ENCODE measurements at places on chromosomes 12 and 14. TPM values are rescaled to one million over a fixed set of nuclear protein-coding genes. Genes with fewer than 3 reads are reported as not detected.

Gene TAS2R20
- total RNA-seq: 6.4 TPM

Gene SIX1
- total RNA-seq: 0.57 TPM

Gene ANKRD33
- total RNA-seq: not detected

Gene STXBP6
- 5.6 TPM for total RNA-seq

Gene GLI1
- 1.1 TPM for total RNA-seq

Gene KRT80
- 0.22 TPM for total RNA-seq

Gene DCN
- 1,080 TPM for total RNA-seq

Gene KRT81
- 0.14 TPM for total RNA-seq

Gene NINJ2
- total RNA-seq: 0.57 TPM

Gene KCNJ8
- total RNA-seq: not detected

Gene KCNH3
- 0.29 TPM for total RNA-seq

Gene RNF212B
- not detected for total RNA-seq

Gene OAS2
- 5.0 TPM for total RNA-seq

Gene RNASE7
- total RNA-seq: not detected

Gene SOAT2
- total RNA-seq: not detected

Gene KLRF1
- not detected for total RNA-seq

Gene ANKRD13A
- 28.4 TPM for total RNA-seq

Gene TPPP2
- not detected for total RNA-seq

Gene FAIM2
- total RNA-seq: 6.6 TPM

Gene C14orf39
- total RNA-seq: not detected

Gene TUNAR
- total RNA-seq: not detected

Gene AKT1
- 244 TPM for total RNA-seq

Gene VRTN
- not detected for total RNA-seq

Gene BCL2L2
- 21.6 TPM for total RNA-seq

Gene YLPM1
- total RNA-seq: 39.7 TPM

Gene CFAP73
- not detected for total RNA-seq

Gene RPGRIP1
- total RNA-seq: 0.22 TPM

Gene CEBPE
- not detected for total RNA-seq

Gene DPPA3
- not detected for total RNA-seq

Gene KRT85
- not detected for total RNA-seq

Gene PKP2
- total RNA-seq: 3.7 TPM

Gene GXYLT1
- 8.8 TPM for total RNA-seq

Gene PLEK2
- total RNA-seq: 12.0 TPM

Gene E2F7
- total RNA-seq: 46.2 TPM

Gene NOXRED1
- 0.22 TPM for total RNA-seq

Gene FBLN5
- 61.1 TPM for total RNA-seq

Gene GLS2
- total RNA-seq: not detected

Gene DYNLL1
- 228 TPM for total RNA-seq

Gene CABP1
- not detected for total RNA-seq

Gene OTOGL
- 0.14 TPM for total RNA-seq

Gene OVCH1
- not detected for total RNA-seq

Gene NUMB
- 95.5 TPM for total RNA-seq

Gene KLRC1
- total RNA-seq: not detected

Gene ZNF891
- 0.44 TPM for total RNA-seq

Gene SPTLC2
- 26.0 TPM for total RNA-seq

Gene TAS2R43
- 6.3 TPM for total RNA-seq

Gene SART3
- 84.7 TPM for total RNA-seq

Gene BCDIN3D
- 3.3 TPM for total RNA-seq

Gene JPH4
- total RNA-seq: not detected

Gene DLGAP5
- total RNA-seq: 41.8 TPM

Gene GPR68
- 6.1 TPM for total RNA-seq

Gene CLMN
- 0.14 TPM for total RNA-seq
